ENCODE measurements at places on chromosomes 3 and 15. TPM values are rescaled to one million over a fixed set of nuclear protein-coding genes. Genes with fewer than 3 reads are reported as not detected.

Gene CSPG4
- 144 TPM for total RNA-seq

Gene FGF12
- total RNA-seq: 3.1 TPM

Gene LHFPL4
- total RNA-seq: not detected

Gene CACNA1D
- total RNA-seq: 1.8 TPM

Data from omental fat pad (tissue), 4 donors.